ENCODE measurements at places on chromosomes 2 and 18.

DNA sequence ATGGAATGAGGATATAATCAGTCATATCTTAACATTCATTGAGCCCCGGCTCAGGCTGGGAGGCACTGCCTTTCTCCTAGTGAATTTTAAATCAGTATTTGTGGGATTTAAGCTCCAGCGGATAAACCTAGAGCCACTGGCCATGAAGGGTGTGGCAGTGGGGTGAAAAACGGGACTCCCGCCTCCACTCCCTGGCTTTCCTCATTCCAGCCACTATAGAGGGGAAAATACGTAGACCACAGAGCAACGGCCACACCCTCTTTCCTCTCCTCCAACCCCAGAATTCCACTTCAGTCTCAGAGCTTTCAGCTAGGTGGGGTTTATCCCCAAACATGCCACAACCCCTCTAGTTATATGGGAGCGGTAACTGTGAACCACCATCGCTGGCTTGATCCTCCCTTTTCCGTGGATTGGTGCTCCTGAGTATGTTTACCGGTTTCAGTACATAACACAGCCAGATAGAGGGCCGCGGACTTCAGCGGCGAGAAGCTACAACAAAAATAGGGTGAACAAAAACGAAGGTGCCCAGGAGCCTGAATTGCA is 70.6 kb upstream of the ITGB6 start:
- DNase-seq, result no peak

GRCh38 chr18:2958819-2959298 is 54.1 kb downstream of the LPIN2 start:
- DNase-seq, result no peak

DNA sequence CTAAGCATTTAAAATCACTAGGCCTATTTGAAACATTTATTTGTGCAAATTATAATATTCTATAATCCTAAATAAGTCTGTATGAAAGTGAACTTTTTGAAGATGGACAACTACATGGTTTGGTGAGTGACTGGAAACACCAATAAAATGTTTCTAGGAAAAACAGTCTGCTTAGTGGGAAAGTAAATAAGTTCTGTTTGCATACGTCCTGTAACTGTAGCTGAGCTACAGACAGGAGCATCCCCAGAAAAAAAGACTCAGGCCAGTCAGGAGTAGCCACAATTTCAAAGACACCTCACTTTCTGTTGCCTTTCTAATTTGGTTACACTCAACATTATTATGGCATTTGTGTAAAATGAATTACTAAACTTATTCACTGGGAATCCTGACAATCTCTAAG is 28.4 kb upstream of the KCNJ3 start:
- no peak for DNase-seq

DNA sequence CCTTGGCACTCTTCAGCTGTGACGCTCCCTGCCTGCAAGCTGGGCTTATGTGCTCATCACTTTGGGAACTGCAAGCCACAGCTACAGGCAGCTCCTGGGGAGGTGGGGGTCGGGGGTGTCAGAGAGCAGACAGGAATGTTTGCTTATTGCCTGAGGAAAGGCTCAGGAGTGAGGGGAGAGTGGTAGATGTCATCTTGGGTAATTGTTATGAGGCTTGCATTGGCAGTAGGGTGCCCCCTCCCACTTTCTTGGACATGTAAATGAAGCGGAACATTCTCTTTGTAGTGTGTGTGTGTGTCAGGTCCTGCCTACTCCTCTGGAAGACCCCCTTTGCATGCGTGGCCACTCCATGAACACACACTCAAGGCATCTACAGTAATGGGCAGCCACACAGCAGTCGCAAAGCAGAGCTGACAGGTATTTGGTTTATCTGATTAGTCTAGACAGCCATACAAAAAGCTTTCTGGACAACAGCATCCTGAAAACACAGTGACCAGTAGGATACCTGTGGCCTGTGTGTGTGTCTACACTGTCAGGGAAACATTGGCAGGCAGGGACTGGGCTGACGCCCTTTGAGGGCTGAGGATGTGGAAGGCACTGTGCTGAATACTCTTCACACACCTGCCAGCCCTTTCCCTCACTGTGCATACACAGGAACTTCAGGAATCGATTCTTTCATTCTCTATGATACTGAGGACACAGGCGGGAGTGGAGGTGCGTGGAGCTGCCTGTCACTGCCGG is 17.1 kb upstream of the MC2R start:
- no peak for DNase-seq

DNA sequence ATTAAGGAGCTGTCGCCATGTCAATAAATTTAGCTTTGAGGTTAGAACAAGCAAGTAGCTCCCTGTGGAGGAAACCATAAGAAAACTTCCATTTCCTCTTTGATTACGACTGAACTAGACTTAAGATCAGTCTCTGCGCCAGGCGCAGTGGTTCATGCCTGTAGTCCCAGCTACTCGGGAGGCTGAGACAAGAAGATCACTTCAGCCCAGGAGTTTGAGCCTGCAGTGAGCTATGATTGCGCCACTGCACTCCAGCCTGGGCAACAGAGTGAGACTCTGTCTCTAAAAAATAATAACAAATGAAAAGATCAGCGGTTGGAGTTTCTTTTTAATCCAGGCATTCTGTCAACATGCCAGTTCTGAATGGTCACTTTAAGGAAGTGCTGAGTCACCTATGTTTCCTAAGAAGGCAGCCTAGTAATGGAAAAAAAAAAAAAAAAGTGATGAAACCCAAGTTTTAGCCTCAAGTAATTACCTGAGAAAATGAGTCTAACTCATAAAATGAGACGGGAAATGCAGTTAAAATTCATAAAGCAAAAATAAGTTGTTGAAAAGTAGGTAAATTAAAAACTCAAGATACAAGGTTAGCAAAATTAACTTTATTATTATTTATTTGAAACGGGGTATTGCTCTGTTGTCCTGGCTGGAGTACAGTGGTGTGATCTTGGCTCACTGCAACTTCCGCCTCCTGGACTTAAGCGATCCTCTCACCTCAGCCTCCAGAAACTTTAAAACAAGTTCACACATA is 10.2 kb downstream of the C18orf32 start:
- no peak for DNase-seq

DNA sequence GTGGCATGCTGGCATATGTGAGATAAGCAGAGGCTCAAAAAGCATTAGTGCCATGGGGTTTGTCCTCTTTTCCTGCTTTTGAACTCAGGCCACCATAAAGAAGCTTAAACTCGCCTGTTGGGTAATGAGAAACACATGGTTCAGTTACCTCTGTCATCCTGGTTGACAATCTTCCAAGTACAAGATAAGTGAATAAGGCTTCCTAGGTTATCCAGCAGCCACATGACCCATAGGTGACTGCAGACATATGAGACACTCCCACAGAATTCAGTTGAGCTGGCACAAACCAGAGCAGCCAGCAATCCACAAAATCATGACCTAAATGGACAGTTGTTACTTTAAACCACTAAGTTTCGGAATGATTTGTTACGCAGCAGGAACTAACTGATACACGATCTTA is 97.3 kb downstream of the TACR1 start:
- no peak for DNase-seq

DNA sequence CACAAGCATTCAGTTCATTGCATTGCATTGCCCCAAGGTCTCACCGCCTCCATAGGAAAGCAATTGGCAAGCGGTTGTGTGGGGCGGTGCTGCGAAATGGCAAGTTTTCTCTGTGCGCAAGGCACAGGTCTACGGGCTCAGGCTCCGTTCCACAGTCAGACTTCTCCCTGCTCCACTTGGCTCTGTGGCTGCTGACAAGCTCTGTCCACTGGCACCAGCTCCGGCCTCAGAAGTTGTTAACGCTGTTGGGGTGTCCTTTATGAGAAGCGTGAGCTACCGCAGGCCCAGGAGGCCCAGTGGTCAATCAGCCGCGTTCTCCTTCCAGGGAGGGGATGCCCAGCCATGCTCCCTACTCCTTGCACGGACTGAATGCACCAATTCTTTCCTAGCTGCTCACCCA is 87.0 kb upstream of the GATA6 start:
- no peak for DNase-seq

GRCh38 chr18:48216639-48217257 is 192.4 kb downstream of the ZBTB7C start:
- peak; percentile 93 for DNase-seq

DNA sequence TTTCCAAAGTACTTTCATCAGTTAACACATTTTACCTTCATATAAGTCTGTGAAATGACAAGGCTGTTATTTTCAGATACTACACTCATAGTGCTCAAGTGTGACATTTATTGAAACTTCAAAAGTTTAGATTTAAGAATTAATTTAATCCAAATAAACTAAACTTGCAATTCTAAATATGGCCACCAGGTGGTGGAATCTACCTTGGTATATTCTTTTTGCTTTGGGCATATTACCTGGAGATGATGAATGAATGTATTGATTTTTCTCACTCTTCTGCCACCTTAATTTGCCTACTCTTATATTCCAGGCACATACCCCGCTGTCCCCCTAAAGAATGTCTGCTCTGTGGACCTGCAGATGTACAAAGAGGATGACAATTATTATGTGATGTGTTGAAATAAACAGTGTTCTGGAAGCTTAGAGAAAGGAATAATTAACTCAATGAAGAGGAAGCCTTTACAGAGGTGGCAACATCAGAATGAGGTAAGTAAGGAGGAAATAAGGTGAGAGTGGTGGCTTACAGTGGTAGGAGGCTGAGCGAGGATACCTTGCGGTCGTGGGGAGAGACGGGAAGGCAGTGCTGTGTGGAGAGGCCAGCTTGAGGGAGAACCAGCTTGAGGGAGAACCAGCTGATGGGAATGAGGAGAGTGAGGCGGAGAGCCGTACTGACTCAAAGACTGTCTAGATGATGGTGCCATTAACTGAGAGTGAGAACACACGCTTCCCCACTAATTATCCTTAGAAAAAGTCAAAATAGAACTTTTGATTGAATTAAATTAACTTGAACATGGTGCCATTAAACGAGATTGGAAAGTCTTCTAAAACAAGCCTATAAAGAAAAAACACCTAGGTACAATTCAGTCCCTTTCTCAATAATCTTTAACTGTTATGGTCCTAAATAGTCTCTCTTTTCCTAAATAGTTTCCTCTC is 179.5 kb downstream of the CELF4 start:
- DNase-seq, result peak; percentile 43

DNA sequence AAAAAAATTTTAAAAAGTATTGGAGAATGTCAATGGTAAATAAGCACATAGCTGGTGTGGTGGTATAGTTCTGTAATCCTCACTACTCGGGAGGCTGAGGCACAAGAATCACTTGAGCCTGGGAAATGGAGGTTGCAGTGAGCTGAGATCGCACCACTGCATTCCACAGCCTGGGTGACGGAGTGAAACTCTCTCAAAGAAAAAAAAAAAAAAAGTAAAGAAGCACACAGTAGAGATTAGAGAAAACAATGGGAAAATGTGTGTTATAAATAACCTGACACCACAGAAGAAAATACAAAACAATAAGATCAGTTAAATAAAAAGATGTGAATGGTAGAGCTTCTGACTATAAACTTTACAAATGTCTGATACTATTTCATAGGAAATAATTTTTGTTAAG is 163.7 kb upstream of the WDSUB1 start:
- no peak for DNase-seq

DNA sequence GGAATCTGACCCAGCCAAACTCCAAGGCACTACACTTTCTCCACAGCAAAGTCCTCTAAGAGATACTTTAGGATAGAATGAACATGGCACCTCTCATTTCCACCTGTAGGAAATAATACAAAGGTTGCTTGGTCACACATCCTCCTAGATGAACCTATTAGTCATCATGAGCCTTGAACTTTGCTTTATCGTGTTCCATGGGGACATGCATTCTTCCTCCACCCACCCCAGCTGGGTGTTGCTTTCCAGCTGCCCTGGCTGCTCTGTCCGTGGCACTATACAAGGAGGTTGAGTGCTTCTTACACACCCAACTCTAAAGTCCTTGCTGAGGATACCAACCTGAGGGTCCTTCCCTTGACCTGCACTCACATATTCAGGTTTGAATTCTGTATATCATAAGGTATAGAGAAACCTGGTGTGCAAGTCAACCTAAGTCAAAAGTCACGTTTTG is 52.7 kb downstream of the SPRED2 start:
- no peak for DNase-seq

DNA sequence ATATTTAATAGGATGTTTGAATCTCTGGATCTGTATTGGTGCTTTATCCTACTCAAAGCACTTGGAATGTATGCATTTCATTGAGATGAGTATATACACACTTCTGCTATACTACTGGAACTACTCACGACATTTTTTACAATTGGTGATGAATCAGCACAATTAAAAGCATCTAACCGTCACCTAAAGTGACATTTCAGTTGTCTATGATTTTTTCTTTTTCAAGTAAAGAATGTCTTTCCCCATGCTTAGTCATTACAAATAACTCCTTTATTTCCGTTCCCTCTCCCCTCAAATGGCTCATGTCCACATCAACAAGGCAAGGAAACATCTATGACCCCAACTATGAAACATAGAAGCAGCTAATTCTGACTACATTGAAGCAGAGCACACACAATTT is 77.3 kb downstream of the CLIP4 start:
- DNase-seq, result no peak

DNA sequence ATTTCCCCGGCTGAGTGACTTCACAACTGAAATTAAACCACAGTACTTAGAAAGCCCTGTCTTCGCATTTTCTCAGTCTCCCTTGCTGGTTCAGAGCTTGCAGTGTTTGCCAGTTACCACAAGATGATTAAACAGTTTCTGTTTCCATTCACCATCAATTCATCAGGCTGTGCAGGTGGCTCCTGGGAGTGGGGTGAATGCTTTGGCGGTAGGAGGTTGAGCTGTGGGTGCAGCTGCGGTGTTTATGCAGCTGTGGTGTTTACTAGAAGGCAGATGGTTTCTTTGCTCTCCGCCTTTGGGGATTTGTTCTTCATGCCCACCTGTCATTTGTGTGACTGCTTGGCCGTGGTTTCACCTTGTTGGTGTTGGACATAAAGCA is 16.1 kb downstream of the ACOXL start:
- peak; percentile 48 for DNase-seq

DNA sequence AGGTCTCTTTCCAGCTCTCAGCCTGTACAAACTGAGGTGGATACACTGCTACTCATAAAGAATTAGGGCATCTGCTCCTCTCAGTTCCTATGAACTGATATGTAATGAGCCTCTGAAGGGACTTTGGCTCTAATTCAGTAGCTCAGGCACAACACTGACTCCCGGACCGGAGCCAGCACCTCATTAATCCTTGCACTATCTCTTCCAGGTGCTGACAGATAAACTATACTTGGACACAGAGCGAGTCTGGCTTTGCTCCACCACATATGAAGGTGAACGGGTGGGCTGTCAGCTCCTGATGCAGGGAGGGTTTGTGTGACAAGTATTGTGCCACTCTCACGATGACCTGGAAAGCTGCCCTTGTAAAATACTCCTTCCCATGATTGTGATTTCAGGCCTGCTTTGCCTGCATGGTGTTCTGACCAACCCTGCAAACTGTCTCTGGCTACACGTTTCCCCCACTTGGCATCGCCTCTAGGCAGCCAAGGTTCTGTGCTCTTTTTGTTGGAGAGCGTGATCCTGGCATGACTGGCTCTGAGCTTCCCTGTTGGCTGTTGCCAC is 111.6 kb upstream of the LMAN1 start:
- peak; percentile 14 for DNase-seq
